ENCODE measurements at places on chromosomes 11 and 22.
A peak's percentile ranks its signal among the peaks of the same experiment; 100 is the strongest.

DNA sequence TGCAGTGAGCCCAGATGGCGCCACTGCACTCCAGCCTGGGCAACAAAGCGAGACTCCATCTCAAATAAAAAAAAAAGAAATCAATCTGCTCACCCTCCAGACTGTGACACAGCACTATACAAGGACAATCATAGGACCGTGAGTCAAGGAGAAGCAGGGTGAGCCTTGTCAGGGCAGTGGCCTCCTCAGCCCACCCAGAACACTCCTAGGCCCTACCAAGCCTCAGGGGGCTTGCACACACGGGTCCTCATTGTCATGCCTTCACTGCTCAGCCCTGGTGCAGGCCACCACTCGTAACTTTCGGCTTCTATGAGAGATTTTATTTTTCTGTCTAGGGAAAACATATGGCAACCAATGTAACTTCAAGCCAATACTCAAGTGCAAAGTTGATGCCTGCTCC lies 35.8 kb downstream of the DGCR2 start:
- no peak for DNase-seq

GRCh38 chr22:33057363-33057995 lies 702 bp downstream of the SYN3 start:
- DNase-seq: no peak

DNA sequence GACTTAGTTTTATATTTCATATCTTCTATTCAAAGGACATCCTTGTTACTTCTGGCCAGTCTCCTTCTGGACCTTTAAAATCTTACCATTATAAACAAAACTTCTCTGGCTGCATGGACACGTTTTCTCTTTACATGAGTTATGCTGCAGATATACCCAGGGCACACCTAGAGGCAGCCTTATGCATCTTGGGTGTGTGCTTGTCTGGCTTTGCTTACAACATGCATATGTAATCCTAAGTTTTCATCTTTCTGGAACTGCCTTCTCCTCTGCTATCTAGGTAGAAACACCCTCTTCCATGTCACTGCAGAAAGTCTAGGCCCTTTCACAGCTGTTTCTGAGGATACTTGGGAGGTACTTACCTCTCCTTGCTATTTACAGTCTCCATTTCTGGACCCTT lies 185.8 kb upstream of the RAG2 start:
- no peak for DNase-seq

- peak; percentile 70 for DNase-seq
Observed at GRCh38 chr11:122852074-122852795, 13.9 kb downstream of the CRTAM start.

DNA sequence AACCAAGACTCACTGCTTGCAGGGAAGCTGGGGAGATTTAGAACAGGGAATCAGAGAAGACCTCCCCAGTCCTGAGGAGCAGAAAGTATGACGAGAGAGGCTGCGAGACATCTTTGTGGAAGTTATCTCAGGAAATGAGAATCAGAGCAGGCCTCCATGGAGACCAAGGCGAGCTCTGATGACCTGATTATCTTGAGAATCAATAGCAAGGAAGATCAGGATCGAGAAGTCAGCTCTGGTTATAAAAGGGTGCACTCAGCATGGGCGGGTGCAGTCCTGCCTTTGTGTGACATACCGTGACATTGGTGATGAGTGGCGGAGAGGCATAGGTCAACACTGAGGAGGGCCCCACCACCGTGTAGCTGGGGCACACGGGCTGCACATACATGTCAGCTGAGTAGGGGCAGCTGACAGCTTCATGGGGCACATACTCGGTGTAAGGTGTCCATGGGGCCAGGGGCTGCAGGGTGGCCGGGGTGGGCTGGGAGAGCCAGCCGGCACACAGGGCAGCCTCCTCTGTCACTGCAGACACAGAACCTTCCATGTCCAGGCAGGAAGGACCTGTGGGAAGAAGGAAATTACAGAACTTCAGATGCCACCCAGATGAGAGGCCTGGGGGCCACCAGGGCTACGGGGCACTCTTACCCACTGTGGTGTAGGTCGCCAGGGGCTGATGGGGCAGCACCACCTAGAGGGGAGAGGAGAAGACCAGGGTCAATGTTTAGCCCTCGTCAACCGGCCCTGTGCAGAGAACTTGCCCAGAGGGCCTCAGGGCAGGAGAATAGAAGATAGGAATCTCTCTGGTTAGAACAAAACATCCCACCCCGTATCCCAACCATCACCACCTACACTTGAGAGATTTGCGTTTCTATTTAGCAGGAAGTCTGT lies 21.7 kb downstream of the POU2AF1 start:
- no peak for DNase-seq

- DNase-seq: no peak
Observed at GRCh38 chr11:92449222-92449621, 224.6 kb downstream of the FAT3 start.

- peak; percentile 5 for DNase-seq
Observed at GRCh38 chr11:106031202-106031810, 9.3 kb upstream of the MSANTD4 start.

- no peak for DNase-seq
Observed at GRCh38 chr11:28140689-28141455, 32.7 kb downstream of the METTL15 start.

DNA sequence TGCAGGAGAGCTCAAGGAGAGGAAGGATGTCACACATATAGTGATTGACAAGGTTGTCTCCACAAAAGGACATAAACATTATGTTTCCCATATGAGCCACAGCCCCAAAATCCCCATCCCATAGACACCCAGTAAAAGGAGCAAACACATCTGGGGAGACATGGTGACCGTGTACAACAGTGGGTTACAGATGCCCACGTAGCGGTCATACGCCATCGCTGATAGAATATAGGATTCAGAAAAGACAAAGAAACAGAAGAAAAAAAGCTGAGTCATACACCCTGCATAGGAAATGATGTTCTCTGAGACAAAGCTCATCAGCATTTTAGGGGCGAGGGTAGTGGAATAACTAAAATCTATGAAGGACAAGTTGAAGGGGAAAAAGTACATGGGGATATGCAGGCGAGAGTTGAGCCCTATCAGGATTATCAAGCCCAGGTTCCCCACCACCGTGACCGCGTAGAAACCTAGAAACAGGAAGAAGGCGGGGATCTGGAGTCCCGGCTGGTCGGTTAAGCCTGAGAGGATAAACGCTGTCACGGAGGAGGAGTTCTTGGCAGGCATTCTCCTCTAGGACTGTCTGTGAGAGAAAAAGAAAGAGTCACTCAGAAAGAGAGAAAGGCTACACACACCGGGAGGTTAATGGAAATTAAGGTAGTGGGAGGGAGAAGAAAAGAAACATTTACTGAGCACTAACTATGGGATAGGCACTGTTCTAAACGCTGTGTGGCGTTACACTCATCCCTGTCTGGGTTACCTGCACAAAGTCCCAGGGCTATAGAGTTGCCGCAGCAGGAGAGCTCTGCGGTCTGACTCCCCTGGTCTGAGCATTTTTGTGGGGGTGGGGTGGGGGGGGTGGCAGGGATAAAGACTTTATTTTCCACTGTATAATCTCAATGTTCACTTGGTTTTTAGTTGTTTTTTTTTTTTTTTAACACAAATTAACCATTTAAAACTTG lies 36.1 kb upstream of the OR8B8 start:
- DNase-seq: peak; percentile 56

DNA sequence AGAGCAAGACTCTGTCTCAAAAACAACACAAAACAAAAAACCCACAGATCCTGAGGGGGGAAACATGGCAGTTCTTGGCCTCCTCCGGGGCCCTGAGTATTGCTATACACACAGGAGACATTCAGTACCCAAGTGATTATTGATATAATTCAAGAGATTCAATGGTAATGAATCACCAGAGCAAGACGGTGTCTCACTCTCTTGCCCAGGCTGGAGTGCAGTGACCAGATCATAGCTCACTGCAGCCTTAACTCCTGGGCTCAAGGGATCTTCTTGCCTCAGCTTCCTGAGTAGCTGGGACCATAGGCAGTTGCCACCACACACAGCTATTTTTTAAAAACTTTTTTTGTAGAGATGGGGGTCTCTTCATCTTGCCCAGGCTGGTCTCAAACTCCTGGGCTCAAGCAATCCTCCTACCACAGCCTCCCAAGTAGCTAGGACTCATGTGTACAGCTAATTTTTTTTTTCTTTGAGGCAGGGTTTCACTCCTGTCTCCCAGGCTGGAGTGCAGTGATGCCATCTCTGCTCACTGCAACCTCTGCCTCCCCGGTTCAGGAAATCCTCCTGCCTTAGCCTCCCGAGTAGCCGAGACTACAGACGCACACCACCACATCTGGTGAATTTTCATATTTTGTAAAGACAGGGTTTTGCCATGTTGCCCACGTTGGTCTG lies 21.8 kb upstream of the PIK3C2A start:
- DNase-seq: peak; percentile 21

DNA sequence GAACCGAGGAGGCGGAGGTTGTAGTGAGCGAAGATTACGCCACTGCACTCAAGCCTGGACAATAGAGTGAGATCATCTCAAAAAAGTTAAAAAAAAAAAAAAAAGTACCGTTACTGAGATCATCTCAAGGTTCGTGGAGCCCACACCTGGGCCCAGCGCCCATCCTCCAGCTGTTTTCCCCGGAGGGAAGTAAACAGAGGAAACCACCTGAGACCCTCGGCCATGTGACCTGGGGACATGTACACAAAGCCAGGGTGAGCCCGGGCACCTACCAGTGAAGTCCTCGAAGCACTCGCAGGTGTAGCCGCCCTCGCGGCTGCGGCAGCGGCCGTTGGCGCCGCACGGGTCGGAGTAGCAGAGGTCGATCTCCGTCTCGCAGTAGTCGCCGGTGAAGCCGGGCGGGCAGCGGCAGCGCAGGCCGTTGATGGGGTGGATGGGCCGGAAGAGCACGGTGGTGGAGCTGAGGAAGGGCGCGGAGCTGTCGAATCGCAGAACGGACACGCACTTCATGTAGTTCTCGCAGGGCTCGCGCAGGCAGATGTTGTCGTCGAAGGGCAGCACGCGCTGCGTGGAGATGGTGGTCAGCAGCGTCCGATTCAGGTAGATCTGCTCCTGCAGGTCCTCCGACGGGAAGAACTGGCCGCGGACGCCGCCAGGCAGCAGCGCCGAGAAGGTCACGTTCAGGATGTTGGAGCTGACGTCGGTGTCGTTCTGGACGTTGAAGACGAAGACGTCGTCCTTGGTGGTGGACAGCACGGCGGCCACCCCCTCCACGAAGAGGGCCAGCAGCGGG lies 73.8 kb downstream of the CELSR1 start:
- no peak for DNase-seq

DNA sequence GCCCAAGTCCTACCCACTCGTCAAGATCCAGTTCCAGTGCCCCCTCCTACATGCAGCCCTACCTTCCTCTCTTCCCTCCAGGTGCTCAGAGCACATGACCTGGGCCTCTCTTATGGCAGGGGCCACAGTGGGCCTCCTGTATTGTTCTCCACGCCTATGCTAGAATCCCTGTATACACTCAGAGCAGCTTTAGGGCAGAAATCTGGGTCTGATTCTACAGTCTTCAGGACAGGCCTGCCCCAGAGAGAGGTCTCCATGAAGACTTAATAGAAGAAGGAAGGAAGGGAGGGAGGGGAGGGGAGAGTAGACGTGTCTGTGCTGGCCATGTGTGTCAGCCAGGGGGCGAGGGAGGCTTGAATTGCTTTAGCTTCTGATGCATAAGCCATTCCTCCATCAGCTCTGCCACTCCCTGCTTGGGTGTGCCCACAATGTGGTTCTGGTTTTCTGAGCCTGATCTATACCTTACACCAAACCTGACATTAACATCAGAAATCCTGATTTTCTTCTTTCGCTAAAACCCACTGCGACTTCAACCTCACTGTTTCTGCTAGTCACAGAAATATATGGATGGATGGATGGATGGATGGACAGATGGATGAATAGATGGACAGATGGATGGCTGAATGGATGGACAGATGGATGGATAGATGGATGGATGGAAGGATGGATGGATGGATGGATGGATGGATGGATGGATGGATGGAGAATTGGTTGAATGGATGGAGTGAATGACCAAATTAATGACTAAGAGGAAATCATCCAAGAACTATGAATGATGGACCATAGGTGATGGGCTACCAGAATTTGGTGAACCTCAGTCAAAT lies 56.6 kb upstream of the PRDM11 start:
- DNase-seq: peak; percentile 66

- DNase-seq: no peak
Observed at GRCh38 chr11:95455228-95455970, 224.4 kb upstream of the SESN3 start.

DNA sequence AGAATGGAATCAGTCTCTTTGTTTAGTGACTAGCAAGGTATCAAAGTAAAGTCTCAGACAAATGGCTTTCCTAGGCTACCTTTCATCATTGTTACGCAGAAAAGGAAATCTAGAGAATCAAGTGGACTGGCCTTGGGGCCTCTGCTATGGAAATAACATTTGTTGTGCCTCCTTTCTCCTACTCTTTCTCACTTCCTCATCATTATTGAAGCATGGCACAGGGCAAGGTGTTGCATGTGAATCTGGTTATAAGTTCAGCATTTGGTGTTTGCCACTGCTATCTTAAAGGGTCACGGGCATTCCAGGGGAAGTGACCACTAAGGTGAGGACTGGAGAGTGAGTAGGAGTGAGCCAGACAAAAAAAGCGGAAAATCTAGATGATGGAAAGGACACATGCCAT lies 54.9 kb downstream of the GLYATL1 start:
- DNase-seq: no peak

DNA sequence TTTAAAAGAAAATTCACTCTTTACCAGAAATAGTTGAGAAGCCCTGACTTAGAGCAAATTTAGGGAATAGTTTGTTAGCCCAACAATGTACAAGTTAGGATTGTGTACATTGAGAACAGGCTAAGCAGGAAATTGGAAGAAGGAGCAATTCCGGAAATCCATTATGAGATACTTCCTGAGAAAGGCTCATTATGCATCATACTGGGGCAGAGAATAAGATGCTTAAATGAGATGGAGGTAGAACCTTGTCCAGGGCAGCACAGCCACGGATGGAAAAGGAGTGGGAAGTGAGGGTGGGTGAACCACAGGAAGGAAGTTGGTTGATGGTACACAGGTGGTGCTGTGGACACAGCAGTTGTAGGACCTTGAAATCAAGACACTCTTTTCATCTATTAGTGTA lies 180.2 kb downstream of the PGR start:
- DNase-seq: no peak
